ENCODE measurements at places on chromosomes 6 and 20.
A peak's percentile ranks its signal among the peaks of the same experiment; 100 is the strongest.

- no peak for DNase-seq
These were observed 72.4 kb upstream of the TBC1D7 start for GRCh38 chr6:13400772-13401171.

DNA sequence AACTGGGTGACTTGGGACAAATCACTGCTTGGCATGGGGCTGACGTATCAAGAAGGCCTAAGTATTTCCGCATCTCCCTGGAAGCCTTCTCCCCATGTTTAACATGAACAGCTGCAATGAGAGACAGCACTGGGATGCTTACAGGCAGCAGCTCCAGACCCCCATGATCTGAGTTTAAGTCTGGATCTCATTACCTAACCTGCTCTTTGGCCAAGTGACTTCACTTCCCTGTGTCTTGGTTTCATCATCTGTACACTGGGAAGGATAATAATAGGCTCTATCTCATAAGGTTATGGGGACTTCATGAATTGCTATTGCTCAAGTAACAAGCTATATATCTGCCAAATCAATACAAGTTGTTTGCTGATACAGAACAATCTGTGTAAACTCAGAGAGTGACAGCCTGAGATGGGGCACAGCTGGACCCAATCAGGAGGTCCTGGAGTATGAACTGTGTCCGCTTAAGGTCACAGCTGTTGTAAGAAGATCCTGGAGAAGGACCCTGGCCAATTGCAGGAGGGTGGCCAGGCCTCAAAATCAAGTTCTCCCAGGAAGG, 56.0 kb downstream of the TGM2 start:
- no peak for DNase-seq

- DNase-seq, result no peak
These were observed 61.5 kb upstream of the MAP7 start for GRCh38 chr6:136611746-136612145.

DNA sequence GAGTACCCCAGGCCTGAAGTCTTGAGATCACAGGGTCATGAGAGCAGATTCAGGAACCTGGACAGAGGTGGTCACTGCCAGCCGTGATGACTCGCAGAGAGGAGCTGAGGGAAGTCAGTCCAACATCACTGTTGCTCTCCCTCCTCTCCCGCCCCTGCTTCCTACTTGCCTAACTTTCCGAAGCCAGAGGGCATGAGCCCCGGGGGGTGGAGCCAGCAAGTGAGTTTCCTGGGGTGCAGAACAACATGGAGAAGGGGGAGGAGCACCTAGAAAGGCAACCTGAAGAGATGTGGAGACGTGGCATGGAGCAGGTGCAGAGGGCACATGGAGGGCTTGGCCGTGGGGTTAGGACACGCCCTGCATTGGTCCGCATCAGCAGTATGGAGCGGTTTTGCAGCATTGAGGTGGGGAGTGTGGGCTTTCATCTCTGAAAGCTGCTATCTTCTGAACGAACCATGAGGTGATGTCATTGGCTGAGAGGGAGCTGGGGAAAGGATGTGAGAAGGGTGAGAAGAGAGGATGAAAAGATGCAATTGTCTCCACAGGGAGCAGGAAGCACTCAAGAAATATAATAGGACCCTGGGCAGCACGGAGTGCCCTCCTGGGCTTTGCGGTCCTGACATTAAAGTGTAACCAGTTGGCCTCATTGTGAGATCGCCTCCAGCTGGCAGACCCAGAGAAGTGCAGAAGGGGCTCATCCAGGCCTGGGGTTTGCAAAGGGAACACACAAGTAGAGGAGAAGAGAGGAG, 25.0 kb downstream of the GDAP1L1 start:
- no peak for DNase-seq

DNA sequence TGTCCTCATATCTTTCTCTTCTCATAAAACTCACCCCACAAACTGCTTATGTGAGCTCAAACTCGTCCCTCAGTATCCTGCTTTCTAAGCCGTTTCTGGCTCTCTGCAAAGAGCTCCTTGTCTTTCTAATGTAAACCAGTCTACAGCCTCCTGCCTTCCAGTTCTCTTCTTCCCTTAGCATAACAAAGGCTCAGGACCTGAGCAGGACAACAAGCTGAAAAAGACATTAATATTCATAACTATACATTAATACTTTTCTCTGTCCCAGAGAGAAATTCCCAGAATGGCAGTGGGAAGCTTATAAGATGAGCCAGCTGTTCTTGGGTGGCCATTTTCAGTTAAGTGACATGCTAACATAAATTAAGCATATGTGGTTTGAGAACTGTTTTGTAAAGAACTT, 207.0 kb upstream of the TCF21 start:
- DNase-seq, result no peak

DNA sequence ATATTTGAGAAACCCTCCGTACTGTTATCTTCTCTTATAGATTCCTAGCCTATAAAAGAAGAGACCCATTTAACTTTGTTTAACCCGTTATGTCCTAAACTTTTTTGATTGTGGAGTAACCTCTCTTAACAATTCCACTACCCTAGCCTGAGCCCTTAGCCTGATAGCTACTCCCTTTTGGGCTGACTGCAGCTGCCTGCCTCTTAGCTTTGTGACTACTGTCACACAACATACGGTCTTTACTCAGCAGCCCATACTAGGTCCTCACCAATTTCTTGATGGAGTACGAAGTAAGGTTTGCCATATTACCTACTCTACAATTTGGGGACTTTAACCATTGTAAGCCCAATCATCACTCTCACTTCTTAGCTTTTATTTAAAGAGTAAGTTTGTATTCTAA, 72.7 kb downstream of the QRSL1 start:
- no peak for DNase-seq

DNA sequence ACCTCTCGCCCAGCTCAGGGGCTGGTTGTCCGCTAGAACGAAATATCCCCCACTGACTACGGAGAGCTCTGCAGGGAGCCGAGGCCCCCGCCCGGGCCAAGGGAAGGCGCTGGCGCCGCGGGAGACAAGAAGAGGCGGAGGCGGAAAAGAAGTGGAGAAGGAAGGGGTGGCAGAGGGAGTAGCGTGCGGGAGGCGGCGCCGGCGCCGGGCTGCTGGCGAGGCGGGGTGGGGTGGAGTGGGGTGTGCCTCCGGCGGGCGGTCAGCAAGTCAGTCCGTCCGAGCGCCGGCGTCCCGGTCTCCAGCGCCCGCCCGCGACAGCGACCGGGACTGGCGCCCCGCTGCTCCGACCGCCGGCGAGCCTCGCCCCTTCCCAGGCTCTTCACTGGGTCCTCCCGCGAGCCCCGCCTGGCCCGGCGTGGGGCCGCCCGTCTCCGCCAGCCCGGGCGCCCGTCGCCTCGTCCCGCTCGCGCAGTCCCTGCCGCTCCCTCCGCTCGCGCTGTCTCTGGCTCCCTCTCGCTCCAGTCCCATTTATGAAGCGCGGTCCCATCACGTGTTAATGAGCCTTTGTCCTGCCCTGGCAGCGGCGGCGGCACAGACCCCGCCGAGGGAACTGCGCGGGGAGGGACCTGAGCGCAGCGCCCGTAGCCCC, at the start of gene CNR1:
Gene CNR1 (minus strand): TSS at position 504 of the 649 bp plus-strand sequence. CDS start 21,073 bp downstream, outside the sequence.
- DNase-seq, result peak; percentile 35

DNA sequence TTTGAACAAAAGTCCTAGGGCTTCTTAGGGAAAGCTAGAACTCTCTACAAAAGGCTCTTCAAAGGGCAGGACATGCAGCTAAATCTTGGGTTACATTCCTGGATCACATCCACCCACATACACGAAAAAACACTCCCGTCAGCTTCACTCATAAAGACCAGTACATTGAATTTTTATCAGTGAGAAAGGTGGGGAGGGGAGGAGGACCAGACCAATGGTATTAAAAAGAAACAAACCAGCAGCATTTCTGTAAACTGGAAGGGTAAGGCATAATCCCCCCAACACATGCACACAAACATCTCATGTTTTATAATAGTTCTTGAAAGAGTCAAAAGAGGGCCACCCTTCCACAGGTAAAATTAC, 31.6 kb downstream of the MYLK4 start:
- peak; percentile 16 for DNase-seq

DNA sequence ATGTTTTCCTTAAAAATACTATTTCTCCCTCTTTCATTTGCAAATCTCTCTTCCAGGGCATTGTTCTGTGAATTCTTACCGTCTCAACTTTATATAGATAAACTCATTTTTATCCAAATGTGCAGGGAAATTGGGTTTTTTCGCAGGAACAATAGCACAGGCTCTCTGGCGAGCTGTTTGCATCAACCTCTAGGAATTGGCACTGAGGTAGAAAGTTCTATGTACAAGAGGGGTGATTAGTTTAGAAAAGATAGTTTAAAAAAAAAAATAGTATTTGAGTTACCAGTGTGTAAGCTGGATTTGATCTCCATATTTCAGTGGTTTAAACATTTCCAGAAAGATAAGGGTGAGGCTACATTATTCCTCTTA, 129.7 kb upstream of the BTN3A2 start:
- DNase-seq, result peak; percentile 65

All from hematopoietic multipotent progenitor cell treated with erythropoietin and hydrocortisone succinate and interleukin-3 and kit ligand, for 6 days (in vitro differentiated cells).